Kasumi-1 (cell line): ENCODE measurements at places on chromosomes 1 and 21.

GRCh38 chr1:157162345-157162744 is 24.1 kb upstream of the ETV3 start:
- DNase-seq: no peak

DNA sequence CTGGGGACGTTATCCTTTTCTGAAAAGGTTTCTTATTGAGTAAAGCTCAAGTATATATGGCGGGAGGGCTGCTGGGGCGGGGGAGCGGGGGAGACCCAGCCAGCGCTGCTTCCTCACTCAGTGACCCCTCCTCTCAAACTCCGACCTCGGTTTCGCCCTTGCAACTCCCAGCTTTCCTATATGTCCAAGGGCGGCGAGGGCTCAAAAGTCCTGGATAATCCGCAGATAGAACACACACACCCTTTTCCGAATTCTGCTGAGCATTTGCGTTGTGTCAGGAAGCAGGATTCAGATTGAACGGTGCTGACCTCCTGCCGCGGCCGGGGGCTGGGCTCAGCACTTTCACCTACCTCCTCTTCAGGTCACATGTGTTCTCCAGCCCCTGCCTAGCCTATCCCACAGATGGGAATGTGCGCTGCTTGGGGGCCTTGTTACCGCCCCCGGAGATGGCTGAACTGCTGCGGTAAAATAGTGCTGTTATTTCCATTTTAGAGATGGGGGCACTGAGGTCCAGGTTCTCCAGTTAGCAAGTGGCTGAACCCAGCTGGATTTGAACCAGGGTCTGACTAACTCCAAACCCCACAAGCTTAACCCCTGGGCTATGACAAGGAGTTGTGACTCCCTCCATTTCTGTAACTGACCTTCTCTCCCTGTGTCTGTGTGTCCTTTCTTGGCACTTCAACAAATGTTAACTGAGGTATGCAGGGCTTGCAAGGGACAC is 795 bp upstream of the AHDC1 start:
- DNase-seq: no peak

DNA sequence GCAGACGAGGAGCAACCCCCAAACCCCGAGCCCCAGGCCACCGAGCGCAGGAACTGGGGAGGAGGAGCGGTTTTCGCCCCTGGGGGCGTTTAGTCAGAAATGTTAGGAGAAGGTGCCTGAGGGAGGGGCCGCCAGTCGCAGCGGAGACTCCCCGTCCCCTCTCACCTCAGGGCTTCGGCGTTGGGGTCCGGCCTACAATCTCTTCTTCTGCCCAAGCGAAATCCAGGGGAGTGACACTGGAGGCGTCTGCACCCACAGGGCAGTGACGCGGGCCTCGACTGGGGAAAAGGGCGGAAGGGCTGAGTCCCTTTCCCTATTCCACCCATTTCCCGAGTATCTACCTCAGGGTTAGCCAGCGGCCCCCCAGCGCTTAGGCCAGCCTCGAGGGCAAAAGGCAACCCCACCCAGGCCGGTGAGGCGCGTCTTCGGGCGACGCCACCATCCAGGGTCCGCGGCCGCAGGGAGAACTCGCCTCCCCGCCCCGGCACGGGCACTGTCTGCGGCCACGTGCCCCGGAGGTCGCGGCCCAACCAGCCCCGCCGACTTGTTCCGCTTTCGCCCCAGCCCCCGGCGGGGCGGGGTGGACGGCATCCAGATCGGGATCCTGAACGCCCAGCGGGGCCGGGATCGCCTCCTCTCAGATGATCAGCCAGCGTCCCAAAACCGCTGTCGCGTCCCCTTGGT is 118.7 kb upstream of the BARHL2 start:
- no peak for DNase-seq

DNA sequence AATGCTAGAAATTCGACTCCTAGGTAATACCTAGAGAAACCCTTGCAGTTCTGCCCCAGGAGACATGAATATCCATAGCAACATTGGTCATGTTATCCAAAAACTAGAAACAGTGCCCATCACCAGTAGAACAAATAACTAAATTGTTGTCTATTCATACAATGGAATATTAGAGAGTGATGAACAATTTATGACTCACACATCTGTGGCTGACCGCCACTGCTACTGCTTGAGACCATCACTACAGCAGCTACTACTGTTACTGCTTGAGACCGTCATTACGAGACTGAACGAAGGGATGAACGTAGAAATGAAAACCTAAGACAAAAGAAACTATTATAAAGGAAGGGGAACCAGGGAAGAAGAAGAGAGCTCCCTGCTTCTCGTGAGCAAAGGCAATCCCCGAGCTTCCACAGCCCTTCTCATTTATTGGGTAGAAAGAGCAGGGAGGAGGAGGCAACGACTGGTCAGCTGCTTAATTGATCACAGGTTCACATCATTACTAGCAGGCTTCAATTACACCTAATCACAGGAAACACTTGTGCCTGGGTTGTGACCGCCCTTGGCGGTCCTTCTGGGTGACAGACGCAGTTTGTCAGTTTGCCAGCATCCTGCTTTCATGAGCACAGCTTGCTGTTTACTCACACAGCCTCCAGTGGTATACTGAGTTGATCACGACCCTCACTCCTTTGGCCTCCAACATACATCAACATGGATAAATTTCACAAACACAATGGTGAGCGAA is 14.1 kb upstream of the PADI4 start:
- no peak for DNase-seq

DNA sequence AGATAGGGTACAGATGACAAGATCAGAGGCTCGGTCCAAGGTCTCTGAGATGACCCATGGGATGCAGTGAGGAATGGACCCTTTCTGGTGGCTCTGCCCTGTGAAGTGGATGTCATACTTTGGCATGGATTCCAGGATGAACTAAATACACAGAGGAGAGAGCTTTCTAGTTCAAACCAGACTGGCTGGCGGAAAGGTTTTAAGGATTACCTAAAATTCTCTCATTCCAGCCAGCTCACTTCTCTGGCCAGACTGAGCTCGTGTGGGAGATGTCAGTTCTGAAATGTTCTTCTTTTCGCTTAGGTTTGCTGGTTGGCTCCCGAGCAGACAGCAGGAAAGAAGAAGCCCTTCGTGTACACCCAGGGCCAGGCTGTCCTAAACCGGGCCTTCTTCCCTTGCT is 6.2 kb downstream of the RNPEP start:
- DNase-seq: no peak

DNA sequence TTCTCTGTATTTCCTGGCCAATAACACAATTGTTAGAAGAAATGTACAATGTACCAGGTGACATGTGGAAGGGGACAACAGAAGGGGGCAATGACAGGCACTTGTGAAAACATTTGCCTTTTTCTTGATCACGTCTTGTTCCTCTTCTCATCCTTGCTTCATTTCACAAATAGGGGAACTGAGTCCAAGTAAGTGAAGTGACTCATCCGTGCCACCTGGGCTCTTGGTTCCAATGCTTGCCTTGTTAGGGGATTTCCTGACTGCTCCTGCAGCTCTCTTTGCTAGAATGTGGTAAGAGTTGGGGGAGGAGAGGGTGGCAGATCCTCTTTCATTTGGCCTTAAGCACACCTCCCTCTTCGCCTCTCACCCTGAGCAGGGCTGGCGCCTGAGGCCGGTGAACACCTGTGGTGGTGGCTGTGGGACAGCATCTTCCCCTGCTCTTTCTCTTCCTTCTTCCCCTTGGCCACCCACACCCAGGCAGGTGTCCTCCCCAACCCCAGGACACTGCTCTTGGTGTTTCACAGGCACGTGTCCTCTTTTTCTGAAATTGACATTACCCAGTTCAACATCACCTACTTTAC is 2.2 kb upstream of the RHEX start:
- DNase-seq: peak; percentile 87

- DNase-seq: no peak
These were observed 2.0 kb upstream of the ZNF678 start for GRCh38 chr1:227561241-227561907.

DNA sequence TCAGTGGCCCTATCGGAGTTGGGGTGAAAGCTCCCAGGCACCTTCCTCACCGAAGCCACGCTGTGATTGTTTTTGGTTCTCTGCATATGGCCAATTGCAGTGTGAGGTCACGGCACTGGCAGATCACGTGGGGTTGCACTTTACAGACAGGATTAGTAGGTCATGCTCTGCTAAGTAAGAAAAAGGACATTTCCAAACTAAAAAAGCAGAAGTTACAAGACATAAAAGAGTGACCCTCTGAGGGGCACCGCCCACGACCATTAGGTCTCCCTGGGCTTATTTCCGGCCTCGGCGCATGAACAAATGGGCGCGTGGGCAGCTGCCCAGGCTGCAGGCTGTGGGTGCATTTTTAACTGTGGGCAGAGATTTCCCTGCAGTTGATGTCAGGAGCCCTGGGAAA is 2.0 kb downstream of the CAPN9 start:
- DNase-seq: no peak

GRCh38 chr1:31734582-31735107 is 29.5 kb downstream of the ADGRB2 start:
- DNase-seq: no peak

- no peak for DNase-seq
These were observed 126.2 kb upstream of the SMYD2 start for GRCh38 chr1:214154596-214155292.

DNA sequence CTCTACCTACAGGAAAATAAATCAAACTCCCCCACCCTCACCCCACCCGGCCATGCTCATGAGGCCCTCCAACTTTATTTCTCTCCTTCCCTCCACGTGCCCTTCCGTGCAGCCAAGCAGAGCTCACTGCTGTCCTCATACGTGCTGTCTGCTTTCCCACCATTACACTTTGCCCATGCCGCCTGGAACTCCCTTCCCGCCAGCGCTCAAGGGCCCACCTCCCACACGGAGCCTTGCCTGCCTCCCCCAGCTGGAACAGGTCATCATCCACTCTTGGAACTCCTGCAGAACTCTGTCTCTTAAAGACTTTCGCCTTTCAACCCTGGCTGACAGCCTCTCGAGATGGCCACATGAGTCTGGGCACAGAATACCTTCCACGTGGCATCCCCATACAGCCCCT is 42.4 kb downstream of the GLIS1 start:
- no peak for DNase-seq

DNA sequence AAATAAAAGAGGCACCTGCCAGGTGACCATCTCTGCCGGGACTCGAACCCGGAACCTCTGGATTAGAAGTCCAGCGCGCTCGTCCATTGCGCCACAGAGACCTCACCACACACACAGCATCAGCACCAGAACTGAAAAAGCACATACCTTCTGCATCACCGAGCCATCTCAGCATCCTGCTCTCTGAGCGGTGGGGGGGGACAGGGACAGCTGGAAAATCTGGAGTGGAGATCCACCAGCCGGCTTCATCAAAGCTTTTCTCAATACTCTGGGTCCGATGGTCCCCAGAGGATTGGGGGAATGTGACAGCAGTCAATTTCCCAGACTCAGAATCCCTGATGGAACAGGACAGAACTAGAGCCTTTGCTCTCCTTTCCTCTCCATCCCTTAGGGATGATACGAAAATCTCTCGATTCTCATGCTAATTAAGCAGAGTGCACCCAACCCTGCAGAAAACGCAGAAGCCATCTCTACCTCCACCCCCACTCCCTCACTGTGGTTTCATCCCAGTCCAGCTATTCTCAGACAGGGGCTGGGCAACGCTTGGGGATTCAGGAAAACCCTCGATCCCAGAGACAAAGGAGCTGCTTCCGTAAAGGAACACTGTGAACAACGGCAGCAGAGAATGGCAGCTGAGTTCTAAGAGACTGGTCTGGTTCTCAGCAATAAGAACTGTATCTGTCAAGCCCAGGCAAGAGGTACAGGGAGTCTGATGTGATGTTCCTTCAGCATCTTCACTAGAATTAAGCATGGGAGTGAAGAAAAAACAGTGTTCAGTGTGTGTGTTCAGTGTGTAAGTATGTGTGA is 29.6 kb upstream of the CADM3 start:
- DNase-seq: no peak

DNA sequence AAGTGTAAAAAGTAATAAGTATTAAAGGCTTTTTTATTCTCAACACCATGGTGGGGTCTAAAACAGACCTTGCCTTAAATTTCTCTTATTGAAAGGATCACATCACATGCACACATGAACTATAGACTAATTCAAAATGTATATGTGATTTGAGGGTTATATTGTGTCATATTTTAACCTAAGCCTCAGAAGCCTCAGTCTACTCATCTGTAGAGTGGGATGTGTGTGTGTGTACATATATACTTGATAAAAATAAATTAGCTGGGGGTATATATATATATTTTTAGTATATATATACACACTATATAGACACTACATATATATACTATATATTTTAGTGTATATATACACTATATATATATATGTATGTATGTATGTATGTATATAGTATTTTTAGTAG is 58.8 kb downstream of the KCTD3 start:
- DNase-seq: no peak

DNA sequence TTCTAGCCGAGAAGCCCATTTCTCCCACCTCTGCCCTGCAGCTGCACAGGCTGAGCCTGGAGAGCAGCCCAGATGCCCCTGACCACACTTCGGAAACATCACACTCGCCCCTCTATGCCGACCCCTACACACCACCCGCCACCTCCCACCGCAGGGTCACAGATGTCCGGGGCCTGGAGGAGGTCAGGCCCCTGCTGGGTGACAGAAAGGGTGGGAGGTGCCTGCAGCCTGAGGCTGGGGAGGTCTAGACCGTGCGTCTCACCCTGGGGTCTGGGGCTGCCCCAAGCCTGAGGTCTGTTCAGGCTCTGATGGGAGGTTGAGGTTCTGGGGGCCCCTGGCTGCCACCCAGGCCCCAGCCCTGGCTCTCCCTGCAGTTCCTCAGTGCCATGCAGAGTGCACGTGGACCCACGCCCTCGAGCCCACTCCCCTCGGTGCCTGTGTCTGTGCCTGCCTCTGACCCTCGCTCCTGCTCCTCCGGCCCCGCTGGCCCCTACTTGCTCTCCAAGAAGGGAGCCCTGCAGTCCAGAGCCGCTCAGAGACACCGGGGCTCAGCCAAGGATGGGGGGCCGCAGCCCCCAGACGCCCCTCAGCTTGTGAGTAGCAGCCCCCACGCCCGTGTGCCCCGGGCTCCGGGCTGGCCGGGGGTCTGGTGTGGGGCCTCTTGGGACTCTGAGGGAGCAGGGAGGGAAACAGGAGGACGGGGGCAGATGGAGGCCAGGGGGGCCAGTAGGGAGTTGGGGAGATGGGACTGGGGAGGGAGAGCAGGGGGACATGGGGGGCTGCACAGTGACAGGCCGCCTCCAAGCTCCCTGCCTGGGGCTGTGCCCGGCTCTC is 7.4 kb downstream of the PLEKHN1 start:
- DNase-seq: no peak

DNA sequence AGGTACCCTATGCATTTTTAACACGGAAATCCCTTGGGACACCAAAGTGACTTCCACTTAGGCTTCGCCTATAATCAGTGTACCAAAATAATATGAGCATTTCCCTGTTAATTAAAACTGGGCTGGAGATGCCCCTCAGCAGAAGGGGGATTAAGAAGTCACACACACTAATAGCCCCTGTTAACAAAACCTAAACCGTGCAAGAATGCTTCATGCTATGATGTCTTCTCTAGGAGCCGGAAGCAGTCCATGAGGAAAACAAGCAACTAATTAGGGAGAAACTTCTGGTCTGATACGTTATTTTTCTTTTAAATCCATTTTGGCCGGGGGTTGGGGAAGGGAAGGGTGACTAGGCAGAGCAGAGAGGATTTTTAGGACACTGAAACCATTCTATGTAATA is 123.4 kb downstream of the ESRRG start:
- DNase-seq: no peak
